ENCODE measurements at places on chromosomes 2 and 18.
A peak's percentile ranks its signal among the peaks of the same experiment; 100 is the strongest.

- DNase-seq = no peak
Observed at GRCh38 chr18:21313576-21313975, 71.5 kb downstream of the GREB1L start.

- no peak for DNase-seq
Observed at GRCh38 chr2:12465631-12466135, 251.1 kb upstream of the TRIB2 start.

DNA sequence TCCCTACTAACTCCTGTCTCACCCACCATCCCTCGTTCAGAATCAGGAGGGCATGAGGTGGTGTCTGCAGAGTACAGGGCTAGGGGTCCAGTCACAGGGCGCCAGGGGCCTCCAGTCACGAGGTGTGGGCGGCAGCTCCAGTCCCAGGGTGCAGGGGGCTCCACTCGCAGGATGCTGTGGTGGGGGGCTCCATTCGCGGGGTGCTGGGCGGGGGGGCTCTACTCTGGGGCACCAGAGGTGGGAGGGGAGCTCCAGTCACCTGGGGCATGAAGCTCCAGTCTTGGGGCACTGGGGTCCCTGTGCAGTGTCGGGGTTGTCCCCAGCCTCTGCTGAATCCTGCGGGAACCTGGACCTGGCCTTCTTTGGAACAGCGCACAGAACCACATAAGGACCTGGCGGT lies 66.0 kb downstream of the EIPR1 start:
- no peak for DNase-seq

DNA sequence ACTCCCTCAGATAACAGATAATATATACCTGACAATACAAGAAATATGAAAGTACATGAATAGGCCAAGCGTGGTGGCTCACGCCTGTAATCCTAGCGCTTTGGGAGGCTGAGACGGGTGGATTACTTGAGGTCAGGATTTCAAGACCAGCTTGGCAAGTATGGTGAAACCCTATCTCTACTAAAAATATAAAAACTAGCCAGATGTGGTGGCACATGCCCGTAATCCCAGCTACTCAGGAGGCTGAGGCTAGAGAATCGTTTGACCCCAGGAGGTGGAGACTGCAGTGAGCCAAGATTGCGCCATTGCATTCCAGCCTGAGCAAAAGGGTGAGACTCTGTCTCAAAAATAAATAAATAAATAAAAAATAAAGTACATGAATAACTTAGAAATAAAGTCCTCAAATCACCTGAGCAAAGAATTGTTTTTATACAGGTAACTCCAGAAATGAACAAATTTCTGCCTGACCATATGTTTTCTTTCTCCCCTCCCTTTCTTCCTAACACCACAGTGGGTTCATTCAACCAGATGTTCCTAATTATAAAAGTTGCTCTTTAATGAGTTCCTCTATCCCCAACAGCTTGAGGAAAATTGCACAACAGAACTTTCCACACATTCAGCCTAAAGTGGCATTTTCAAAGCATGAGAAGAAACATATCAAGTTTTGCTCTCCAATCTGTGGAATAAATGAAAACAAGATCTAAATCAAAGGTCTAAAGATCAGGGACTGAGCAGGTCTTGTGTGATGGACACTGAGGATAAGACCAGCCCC lies 33.6 kb upstream of the AP1S3 start:
- no peak for DNase-seq

DNA sequence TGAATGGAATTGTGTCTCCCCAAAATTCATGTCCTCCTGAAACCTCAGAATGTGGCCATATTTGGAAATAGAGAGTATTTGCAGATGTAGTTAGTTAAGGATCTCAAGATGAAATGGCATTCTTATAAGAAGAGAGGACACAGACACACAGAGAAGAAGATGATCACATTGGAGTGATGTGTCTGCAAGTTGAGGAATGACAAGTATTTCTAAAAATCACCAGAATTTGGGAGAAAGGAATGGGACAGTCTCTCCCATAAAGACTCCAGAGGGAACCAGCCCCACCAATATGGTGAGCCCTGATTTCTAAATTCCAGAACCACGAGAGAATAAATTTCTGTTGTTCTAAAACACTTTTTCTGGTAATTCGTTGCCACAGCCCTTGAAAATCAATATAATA lies 166.3 kb downstream of the C1D start:
- DNase-seq = no peak

DNA sequence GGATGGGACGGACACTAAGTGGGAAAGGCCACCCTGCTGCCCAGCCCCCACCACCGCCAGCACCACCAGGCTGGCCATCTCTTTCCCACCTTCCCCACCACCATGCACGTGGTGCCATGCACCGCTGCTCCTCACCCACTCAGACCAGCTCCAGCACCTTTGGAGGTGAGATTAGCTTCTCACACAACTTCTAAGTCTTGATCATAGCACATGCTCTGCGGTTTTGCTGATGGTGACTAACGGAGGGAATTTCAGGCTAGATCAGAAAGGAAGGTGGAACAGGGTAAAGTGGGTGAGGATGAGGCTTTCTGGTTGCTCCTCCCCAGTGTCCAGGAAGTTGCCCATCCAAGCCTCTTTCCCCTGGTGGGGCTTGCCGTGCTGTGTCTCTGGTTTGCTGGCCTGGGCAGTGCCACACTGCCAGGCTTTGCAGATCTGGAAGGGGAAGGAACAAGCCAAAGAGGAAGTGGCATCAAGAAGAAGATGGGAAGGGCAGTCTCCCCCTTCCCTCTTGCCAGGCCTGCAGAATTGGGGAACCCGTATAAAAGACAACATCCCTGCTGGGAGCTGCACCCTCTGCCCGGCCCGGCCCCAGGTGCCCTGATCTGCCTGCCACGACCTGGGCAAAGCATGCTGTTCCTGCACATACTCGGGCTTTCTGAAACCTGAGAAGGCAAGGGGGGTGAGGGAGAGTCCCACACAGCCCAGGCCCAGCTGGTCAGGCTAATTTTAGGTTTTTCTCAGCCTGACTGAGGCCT lies 44.3 kb upstream of the CAB39 start:
- peak; percentile 82 for DNase-seq

DNA sequence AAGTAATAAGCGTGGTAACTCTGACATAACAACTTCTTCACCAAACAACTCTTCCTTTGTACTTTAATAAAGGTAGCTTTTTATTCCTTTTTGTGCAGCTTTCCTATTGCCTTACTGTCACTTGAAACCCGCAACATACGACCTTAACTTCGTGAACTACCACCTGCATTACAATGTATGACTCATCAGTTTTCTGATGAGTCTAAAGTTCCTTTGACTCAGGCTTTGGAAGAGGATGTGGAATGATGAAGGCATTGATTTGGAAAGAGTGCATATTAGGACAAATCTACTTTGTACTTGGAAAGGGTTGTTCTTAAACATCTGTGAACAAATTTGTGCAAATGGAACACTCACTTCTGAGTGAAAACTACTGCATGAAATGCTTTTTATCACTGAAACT lies 1012.1 kb downstream of the TMEM182 start:
- DNase-seq = no peak

- DNase-seq = no peak
Observed at GRCh38 chr2:85061896-85062295, 71.3 kb upstream of the TCF7L1 start.

DNA sequence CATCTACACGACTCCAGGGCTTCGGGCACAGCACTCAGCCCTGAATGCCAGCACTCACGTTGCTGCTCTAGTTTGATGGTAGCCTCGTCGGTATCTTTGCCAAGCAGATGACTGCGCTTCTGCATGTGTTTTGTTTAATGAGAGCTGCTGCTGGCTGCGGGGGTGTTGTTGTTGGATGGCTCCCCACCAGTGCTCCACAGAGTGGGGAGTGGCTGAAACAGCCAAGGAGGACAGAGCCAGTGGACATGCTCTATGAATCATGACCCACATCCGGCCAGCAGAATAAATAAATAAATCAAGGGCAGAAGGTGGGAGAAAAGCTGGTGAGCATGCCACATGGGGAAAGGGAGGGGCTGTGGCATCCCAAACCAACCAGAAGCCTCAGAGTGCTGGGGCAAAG lies 131.2 kb upstream of the SOX11 start:
- no peak for DNase-seq
